Activated CD4-positive, CD25-positive, alpha-beta regulatory T cell treated with anti-CD3 and anti-CD28 coated beads, Interleukin-2, amount 50 U/mL, for 24 hours (primary cell): ENCODE measurements at places on chromosomes 12 and 14.

DNA sequence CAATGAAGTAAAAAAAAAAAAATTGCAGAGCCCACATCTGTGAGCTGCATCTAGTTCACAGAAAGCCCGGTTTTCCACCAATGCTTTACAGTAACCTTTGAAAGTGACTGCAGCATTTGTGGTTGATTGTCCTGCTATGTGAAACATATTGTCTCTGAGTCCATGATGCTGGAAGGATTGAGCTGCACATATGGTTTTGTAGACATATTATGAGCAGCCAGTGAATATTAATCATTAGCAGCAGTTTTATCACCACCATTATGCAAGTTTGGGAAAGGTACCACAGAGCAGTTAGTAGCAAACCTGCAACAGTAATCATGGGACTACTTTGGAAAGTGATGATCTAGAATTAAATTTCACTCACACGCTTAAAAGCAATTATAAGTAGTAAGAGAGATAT lies 151.5 kb upstream of the PRICKLE1 start:
- no peak for ATAC-seq

DNA sequence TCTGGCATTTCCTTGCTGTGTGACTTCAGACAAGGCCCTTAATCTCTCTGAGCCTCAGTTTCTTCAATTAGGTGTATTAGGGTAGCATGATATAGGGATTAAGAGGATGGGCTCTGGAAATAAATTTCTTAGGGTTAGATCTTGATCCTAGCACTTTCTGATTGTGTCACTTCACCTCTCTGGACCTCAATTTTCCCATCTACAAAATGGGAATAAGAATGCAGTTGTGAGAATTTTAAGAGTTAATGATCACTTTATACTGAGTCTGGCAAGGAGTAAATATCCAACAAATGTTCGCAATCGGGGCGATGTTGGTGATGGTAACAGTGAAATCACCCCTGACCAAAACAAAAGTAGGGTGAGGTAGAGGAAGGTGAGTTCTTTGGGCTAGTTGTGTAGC lies 4.0 kb downstream of the RPH3A start:
- no peak for ATAC-seq

DNA sequence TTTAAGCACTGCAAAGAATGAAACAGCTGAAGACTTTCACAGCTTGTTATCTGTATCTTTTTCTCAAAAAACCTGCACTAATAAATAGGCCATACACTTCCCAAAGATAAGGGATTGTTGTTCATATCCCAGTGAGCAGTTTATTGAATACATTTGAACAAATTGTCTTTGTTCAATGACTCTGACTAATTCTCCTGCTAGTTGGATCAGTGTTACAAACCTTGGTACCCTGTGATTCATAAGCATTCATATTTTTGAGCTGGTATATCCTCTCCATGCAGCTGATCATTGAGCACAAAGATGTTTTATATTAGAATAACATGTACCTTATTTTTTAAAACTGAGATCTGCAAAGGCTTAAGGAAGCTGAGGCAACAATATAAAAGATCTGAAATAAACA lies 58.9 kb upstream of the FSCB start:
- no peak for ATAC-seq

DNA sequence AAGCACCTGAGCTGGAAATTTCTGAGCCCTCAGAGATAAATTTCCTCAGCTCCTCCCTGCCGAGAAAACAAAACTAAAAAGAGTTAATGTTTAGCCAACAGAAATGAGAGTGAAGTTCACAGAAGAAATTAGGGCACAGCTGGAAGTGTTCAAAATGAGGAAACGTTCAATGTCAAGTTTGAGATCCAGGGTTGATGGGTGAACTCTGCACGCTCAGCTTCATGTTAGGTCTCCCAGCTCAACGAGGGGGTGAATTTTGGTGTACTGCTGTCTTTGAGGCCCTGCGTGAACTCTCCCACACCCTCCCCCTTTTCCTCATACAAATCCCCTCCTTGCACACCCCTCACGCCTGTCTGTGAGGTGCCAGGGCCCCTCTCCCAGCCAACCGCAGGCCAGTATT lies 13.3 kb upstream of the OAS3 start:
- no peak for ATAC-seq

- ATAC-seq: no peak
Observed at GRCh38 chr14:35346738-35347322, 54.6 kb downstream of the PSMA6 start.

GRCh38 chr12:126952096-126953007 lies 1314.6 kb upstream of the TMEM132C start:
- ATAC-seq: no peak
